Activated CD4-positive, alpha-beta T cell treated with anti-CD3 and anti-CD28 coated beads, Interleukin-10, Interleukin-2, amounts not matched to agents 100 ng/mL and 50 ng/mL, durations not matched to agents 16 hours and 8 hours (primary cell): ENCODE measurements at places on chromosomes 2 and 18.

DNA sequence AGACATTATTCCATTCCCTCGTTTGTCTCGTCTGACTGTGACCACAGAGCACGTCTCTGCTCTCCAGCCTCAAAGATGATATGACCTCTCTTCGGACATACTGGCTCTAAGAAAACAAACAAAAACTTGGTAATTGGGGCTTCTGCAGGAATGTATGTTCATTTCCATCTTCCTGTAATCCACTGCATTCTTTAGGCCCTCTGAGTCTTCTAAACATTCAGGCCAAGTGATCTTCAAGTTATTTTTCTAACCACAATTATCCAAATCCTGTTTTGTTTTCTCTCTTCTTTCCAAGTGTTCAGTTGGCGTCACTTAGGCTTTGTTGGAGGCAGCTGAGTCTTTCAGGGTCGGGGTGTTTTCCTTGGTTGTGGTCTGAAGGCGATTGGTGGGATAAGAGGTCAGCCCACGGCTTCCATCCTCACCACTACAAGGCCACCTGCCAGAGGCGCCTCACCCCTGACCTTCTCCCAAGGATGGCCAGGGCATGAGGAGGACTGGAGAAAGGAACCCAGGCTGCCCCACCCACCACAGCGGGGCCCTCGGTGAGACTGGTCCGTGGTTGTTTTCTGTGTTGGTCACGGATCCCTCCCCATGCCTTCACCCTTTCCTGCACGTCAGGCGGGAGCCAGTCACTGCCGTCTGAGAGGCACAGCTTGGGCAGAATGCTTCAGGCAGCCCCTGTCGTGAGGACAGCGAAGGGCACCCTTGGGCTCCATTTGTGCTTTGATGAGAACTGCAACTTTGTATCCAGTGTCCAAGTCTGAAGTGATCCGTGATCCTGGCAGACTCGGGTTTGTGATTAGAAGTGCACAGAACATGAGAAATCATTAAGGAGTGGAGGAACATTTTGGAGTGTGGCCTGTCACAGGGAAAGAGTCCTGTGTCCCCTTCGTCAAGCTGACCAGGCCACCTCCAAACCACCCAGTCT lies 88.6 kb upstream of the FHL2 start:
- no peak for DNase-seq

- DNase-seq = no peak
These were observed 161.6 kb upstream of the PKDCC start for GRCh38 chr2:41886145-41886664.

DNA sequence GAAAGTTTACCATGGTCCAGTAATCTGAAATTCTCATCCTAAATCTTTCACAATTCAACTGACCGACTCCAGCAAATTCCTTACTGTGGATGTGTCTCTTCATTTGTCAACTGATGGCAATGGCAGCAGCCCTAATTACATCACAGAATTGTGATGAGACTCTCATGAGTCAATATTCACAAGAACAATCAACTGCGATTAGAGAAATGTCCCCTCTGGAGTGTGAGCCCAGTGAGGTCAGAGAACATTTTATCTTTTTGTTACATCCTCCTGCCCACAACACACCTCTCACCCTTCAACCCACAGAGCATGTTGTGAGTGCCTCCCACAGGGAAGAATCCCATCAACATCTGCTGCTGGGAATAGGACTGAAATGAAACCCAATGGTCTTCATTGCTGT lies 73.6 kb downstream of the CD226 start:
- DNase-seq = no peak

GRCh38 chr18:74430806-74431571 lies 26.1 kb downstream of the DIPK1C start:
- no peak for DNase-seq

DNA sequence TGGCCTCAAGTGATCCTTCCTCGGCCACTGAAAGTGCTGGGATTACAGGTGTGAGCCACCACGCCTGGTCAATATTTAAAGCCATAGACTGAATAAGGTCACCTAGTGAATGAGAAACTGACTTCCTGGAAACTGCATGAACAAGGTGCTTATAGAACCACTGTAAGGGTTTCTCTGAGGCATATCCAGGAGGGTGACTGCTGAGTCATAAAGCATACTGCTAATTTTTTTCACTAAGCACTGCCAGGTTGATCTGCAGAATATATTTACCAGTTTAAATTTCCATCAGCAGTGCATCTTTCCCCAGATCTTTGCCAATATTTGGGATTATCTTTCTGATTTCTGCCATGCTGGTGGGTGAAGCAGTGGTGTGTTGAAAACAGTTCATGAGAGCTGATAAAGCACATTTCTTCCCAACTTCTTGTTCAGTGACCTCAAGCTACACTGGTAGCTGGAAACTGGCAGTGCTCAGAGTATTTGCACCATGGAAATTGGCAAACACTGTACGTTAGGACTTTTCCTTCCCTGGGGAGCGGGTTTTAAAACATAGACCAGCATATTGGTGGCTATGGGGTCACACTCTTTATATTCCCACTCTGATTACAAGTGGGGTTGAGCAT lies 4.2 kb upstream of the CLIP4 start:
- peak; percentile 67 for DNase-seq

GRCh38 chr18:62105376-62105775 lies 81.5 kb downstream of the PIGN start:
- DNase-seq = no peak

DNA sequence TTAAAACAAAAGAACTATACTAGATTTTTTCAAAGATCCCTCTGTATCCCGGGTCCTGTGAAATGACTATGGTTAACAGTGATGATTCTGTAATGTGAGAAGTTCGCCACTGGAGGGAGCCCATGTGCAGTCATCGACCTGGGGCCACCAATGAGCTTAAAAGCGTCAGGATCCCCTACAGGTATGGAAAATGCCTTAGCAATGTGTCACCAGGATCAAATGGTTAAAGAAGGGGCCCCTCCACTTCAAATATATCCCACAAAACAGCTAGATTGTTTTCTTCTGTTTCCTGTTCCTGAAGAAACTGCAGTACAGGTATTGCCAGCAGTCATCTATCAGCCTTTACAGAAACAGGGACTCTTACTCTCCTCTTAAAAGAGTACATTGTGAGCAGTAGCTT lies 15.3 kb downstream of the CHRNA1 start:
- peak; percentile 79 for DNase-seq

GRCh38 chr2:159396799-159397198 lies 110.3 kb upstream of the WDSUB1 start:
- no peak for DNase-seq

- no peak for DNase-seq
These were observed 183.7 kb upstream of the SIX2 start for GRCh38 chr2:45192991-45193390.

- no peak for DNase-seq
These were observed 339.9 kb upstream of the SOX11 start for GRCh38 chr2:5352286-5352685.

DNA sequence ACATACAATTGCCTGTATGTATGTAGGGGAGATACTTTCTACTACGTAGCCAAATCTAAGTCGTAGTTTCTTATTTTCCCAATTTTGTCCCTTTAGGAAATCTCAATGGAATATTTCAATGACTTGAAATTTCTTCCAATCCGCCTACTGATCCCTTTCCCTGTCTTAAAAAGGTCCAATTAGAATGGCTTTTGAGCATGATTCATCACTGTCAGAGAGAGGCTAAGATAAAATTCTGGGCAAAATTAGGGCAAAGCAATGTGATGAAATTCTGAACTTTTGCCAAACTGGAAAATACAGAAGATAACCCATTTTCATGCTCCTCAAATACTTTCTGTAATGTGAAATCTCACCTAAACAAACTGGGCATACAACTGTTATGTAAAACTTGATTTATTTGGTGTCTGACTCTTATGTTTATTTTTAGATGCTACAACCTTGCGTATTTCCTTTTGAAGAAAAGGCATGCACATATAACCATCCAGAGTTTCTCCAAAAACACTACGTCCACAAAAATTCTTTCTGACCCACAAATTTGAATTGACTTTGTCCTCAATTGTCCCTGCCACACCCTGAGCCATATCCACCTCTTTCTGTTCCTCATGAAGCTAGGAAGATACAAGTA lies 147.1 kb downstream of the IKZF2 start:
- DNase-seq = no peak

- DNase-seq = no peak
These were observed 368.6 kb upstream of the TFPI start for GRCh38 chr2:187922846-187923245.

- DNase-seq = peak; percentile 60
These were observed 62.5 kb downstream of the SLC4A3 start for GRCh38 chr2:219689676-219690628.

DNA sequence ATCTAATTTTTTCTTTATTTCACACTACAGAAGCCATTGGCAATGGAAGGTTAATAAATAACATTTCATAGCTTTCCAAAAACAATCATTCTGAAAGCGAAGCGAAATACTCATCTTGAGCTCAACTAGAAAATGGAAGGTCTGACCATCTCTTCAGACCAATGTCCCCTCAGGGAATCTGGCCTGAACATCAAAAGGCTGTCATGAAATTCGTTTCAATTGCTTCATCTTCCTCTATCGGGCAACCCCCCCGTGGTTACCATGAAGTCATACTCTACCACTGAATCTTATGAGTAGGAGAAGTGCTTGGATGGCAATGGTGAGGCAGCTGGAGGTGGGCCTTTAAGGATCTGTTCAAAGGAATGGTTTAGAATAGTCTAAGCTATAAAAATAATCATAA lies 22.9 kb upstream of the CYTIP start:
- DNase-seq = peak; percentile 72

GRCh38 chr2:176763851-176764404 lies 448.7 kb upstream of the HNRNPA3 start:
- no peak for DNase-seq

- DNase-seq = no peak
These were observed 63.6 kb upstream of the HDAC4 start for GRCh38 chr2:239464166-239465016.

DNA sequence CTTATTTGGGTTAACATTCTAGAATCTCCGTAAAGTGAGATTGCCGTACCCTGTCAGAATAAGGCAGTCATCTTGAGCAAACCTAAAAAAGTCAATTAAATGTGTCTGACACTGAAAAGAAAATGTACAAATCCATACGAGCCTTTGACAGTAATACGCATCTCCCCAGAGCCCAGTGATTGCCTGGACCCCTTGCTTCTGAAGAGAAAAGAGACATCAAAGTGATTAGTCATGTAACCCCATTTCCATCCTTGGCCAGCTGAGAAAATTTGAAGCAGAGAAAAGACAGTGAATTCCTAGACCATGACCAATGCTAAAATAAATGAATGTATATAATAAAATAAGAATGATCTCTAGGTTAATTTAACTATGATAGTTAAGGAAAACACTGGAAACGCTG lies 1499.4 kb downstream of the SUCLG1 start:
- DNase-seq = no peak

DNA sequence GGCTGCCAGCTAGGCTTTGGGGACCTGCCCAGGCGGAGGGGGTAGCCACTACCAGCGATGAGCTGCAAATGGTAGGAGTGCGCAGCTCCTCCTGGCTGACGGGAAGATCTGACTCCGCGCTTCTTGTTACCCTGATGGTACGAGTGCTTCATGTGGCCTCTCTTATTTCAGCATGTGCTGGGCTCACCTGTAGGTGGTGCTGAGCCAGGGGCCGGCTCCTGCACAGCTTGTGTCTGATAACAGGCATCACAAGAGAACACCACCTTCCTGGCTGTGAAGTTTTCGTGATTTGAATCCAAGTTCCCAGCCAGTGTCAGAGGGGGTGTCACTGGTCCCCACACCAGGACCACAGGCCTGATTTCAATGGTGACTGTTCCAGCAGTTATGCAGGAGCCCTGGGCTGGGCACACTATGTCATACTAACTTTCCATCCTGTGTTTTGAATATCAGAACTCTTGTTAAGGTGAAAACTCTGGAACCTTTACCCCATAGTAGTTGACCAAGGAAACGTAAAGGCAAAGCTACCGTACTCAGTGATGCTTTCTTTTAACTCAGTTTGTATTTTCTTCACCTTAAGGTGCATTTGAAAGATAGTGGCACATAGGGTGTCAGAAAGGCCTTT lies 28.0 kb downstream of the APCDD1 start:
- no peak for DNase-seq

DNA sequence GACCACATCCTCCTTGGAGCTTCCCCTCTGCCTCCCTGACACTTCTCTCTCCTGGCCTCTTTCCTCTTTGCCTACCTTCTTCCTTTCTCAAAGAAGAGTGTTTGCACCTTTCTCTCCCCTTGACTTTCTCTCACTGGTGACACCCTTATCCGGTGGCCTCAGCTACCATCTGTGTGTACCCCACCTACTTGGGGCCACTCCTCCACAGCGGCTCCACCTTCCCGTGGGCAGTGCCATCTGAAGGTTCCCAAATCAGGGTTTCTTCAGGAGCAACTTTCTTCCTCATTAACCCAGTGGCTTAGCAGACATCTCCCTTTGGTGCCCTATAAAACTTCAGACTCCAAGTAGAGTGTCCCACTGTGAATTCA lies 5.3 kb upstream of the NCL start:
- no peak for DNase-seq

DNA sequence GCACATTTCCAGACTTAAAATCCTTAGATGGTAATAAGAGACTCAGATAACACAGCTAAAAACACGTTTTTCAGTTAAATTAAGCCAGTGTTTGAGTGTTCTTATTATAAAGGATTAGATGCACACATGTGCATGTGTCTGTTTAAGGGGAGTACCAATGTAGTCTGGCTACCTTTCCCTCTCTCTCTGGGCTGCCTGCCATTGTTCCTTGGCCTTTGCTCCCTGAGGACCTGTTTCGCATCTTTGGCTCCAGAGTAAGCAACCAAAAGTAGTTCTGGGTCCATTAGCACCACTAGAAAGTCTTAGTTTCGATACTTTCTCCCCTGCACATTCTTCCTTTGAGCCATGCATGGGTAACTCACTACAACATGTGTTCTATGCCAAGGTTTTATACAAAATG lies 228.3 kb downstream of the TPGS2 start:
- DNase-seq = no peak

- DNase-seq = no peak
These were observed 114.9 kb downstream of the ALK start for GRCh38 chr2:29806461-29806860.

DNA sequence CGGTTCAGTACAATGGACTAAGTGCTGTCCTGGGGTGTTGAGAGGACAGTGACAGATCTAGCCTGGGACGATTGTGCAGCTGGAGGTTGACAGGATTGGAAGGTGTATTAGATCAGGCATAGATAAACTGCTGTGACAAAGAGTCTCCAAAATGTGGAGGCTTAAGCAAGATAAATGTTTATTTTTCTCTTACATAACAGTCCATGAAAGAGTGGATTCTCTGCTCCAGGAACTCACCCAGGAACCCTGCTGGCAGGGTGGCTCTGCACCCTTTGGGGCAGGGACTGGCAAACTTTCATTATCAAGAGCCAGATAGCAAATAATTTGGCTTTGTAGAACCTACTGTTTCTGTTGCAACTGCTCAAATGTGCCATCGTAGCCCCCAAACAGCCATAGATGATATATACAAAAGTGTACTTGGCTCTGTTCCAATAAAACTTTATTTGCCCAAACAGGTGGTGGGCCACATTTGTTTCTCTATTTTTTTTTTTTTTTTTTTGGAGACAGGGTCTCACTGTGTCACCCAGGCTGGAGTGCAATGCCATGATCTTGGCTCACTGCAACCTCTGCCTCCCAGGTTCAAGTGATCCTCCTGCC lies 9.7 kb downstream of the HRH4 start:
- DNase-seq = no peak
